ENCODE measurements at places on chromosomes 16 and 17.

- no peak for DNase-seq
Measured at GRCh38 chr17:1907216-1907631, 77.4 kb downstream of the RPA1 start.

- no peak for DNase-seq
Measured at GRCh38 chr16:743794-744500, 3.1 kb upstream of the CIAO3 start.

GRCh38 chr16:11264155-11264832 is 4.8 kb downstream of the TNP2 start:
- peak; percentile 29 for DNase-seq

- no peak for DNase-seq
Measured at GRCh38 chr17:73806768-73807167, 162.5 kb upstream of the SDK2 start.

- DNase-seq: no peak
Measured at GRCh38 chr16:82653550-82654511, 27.1 kb downstream of the CDH13 start.

- DNase-seq: no peak
Measured at GRCh38 chr16:86244936-86245335, 265.4 kb upstream of the FOXF1 start.

- no peak for DNase-seq
Measured at GRCh38 chr16:49468611-49469310, 95.2 kb downstream of the C16orf78 start.

DNA sequence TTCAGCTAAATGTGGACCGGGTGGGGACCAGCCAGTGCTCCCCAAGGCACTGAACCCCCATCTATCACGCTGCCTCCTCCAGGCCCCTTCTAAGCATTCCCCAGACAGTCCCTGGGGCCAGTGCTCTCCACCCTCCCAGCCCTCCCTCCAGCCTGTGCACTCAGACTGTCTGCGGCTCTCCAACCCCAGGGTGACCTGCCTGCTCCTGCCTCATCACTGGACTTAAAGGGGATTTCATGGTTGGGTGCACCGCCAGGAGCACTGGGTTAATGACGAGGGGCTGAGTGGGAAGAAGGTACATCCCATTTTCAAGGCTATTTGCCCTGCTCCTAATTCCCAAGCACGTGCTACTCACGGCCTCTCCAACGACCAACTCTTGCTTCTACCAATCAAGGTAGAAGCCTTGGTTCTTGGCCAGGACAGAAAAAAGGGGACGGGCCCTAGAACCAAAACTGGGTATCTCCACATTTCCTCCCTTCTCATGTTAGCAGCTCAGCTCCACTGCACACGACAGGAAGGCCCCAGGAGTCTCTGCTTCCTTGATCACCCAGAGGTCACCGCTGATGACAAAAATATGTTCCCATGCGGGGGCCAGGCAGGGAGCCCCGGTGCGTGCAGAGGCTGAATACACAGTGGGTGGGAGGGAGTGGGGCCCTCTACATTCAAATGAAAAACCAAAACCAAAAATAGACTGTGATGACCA is 3.5 kb upstream of the ABR start:
- no peak for DNase-seq

- DNase-seq: no peak
Measured at GRCh38 chr17:83101805-83102480, 22.5 kb downstream of the METRNL start.

DNA sequence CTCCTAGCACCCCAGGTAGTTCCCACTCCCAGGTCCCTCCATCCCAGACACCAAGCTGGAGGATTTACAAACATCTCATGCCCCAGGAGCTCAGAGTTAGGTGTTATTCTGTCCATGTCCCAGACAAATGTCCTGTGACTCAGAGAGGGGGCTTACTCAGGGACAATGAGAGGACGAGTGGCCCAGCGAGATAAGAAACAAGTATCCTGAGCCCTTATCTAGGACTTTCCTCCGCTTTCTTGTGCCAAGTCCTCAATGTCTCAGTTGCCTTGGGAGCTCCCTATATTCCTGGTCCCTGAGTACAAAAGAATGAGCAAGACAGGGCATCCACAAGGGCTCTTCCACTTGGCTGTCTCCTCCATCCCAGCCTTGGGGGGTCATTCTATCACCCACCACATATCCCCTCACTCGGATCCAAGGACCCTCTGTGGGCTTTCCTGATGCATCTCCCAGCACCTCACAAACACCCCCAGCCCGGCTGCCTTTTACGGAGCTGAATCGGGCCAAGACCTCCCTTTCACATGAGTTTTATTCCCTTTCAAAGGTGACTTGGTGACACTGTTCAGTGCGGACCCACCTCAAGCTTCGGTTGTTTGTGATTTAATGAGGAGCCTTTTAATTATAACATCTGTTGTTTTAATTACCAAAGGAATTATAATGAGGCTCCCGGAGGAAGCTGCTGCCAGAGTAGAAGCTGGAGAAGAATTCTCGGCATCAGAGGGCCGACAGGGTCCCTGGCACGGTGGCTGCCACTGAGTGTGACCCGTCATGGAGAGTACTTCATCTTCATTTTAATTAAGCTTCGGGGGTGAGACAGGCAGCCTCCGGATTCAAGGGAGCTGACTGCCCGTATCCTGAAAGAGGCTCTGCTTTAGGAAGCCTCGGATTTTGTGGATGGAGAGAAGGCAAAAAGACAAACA is 121.5 kb downstream of the WSCD1 start:
- no peak for DNase-seq

GRCh38 chr16:57508035-57508425 is 21.7 kb upstream of the DOK4 start:
- DNase-seq: no peak

DNA sequence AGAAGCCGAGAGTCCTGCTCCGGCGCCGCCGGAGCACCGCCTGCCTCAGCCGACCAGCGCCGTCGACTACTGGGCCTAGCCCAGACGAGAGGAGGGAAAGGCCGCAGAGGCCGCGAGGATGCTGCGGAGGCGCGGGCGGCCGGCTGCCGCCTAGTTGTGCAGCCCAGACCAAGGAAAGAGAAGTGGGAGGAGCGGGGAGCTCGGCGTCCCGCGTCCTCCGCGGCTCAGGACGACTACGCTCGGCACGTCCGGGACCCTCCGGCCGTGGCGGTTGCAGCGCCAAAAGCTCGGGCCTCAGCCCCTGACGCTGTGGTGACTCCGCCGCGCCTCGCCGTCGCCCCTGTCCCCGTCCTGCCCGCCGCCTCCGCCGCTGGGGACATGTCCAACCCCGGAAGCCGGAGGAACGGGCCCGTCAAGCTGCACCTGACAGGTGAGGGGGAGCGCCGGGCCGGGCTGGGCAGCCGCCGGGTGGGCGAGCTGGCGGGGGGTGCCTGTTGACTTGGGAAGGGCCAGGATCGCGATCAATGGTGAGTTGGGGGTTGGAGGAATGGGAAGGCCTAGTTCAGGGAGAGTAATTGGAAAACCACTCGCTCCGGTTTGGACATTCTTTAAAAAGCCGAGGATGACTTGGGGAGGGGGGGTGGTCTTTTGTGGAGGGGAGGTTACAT is 37.7 kb downstream of the RNF135 start:
- DNase-seq: no peak

DNA sequence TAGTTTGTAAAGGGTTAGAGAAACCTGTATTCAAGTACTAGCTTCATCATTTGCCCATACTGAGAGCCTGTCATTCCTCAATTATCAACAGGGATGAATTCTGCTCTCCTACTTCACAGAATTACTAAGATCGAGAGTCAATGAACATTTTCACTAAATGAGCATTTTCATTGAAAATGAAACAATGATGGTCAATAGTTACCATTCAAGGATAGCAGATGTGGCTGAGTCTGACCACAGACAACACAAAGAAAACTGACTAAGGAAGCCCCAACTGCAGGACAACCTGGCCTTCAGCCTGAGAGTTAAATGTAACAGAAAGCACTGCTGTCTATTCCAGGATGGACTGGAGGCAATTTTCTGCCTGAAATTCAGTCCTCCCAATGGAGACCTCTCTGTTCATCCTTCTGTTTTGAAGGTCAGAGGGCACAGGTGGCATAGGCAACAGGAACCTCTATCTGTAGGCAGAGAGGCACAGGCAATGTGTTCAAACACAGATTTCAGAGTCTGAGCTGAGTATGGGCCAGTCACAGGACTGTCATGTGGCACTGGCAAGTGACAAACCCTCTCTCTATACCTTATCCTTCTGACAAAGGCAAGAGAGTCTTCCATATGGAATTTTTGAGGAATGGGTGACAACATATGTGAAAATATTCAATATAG is 19.5 kb downstream of the TRAF4 start:
- DNase-seq: no peak

DNA sequence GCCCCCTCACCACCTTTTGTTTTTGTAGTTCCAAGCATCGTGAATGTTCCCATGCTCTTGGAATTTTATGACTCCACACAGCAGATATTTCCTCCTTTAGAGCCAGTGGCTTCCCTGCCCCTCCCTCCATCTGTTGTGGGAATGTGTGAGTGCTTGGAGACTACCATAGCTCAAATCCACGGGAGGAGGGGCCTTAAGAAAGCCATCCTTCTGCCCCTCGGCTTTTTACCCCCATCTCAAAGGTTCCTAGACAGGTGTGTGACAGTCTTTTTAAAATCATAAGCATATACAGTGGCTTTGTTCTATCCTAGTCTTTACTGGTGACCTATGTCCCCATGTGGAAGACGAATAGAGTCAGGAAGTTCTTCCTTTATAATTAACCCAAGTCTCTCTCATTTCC is 47.2 kb downstream of the YPEL2 start:
- no peak for DNase-seq

DNA sequence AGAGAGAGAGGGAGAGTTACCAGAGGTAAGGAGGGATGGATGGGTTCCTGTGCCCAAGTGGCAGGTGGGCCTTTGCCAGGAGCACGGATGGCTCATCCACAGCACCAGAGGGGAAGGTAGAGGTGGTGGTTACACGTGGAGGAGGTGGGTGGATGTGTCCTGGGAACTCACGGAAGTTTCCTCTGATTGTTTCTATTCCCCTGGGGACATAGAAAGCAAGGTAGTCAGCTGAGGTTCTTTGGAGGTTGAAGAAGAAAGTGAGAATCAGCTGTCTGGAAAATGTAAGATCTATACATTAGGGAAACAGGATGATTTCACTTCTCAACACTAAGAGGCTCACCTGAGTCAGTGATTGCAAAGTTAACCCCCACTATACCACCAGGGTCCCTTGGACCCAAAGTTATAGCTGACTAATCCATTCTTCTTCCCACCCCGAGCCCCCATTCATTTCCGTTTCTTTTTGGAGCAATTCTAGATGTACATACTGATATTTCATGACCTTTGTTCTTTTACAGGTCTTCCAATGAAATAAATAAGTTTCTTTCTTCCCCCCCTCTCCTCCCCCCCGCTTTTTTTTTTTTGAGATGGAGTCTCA is 27.5 kb upstream of the ARL4D start:
- no peak for DNase-seq

GRCh38 chr16:7420079-7420478 is 87.4 kb downstream of the RBFOX1 start:
- DNase-seq: no peak

DNA sequence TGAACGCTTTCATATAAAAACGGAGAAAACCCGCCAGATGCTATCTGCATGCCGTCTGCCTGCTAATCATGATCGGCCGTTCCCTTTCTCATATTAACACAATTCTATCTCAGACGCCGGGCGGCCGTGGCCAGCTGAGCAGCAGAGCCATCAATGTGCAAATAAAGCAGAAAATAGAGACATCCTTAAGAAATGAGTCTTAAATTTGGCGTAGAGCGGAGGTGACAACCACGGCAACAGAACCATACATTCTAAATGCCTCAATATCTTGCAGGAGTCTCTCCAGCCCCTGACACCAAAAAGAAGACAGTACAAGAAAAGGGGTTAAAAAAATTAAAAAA is 2.7 kb upstream of the IRX5 start:
- DNase-seq: peak; percentile 30

DNA sequence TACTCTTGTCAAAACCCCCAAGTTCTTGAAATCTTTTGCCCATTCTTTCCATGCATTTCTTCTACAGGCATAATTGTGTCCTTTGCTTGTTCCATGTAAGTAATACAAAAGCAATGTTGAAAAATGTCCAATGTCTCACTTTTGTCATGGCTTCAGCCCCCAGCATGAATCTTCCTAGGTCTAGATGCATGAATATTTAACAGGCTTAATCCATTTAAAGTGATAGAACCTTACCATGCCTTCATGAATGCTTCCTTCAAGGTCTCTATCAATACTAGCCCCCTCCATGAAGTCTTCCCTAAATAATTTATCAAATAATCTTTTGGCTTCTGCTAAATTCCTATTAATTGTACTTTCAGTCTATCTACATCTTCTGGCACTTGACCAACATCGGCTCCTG is 46.1 kb upstream of the ANKFY1 start:
- DNase-seq: no peak

DNA sequence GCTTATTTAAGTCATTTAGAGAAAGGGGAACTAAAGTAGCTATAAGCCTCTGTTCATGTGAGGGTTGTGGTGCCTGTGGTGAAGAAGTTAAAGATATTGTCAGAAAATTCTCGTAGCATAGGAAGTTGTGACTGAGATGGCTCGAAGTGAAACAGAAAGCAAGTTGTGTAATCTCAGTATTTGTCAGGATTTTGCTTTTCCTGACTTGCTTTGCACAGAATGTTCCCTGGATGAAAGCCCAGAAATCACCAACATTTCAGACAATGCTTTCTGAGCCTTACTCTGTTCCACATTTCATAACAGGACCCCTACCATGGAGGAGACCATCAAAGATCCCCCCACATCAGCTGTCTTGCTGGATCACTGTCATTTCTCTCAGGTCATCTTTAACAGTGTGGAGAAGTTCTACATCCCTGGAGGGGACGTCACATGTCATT is 10.6 kb downstream of the CALCOCO2 start:
- DNase-seq: peak; percentile 99

- no peak for DNase-seq
Measured at GRCh38 chr16:57617604-57618111, 10.8 kb upstream of the ADGRG1 start.

DNA sequence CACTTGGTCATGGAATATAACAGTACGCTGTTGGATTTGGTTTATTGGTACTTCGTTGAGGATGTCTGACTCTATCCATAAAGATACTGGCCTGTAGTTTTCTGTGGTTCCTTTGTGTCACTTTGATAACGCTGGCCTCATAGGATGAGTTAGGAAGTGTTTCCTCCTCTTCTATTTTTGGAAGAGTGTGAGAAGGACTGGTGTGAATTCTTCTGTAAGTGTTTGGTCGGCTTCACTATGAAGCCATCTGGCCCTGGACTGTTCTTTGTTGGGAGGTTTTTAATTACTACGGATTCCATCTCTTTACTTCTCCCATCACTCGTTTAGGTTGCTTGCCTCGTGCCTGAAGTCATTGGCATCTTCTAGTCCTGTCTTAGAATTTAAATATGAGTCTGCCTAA is 117.3 kb downstream of the OR1D5 start:
- no peak for DNase-seq
